Cardiac septum (tissue), 1 donor: ENCODE measurements at places on chromosomes 2 and 18. TPM values are rescaled to one million over a fixed set of nuclear protein-coding genes. Genes with fewer than 3 reads are reported as not detected.

The HOXD4 gene
- 0.70 TPM for total RNA-seq

The CTAGE1 gene
- 0.13 TPM for total RNA-seq

- DNase-seq: no peak
Observed at GRCh38 chr2:51579412-51579811, 547.5 kb upstream of the NRXN1 start.

DNA sequence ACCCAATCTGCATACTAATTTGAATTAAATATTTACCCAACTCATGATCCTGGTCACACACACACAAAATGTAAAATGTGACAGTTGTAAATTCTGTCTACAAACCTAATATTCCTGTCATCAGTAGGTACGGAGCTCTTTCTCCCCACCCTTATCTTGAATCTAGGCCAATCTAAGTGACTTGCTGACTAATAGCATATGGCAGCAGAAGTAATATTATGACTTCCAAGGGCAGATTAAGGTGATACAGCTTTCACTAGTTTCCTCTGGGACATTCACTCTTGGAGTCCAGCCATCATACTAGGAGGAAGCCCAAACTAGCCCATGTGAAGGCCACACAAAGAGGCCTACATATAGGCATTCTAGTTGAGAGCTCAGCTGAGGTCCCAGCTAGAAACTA lies 89.4 kb downstream of the TMEM131 start:
- no peak for DNase-seq

- DNase-seq: no peak
Observed at GRCh38 chr18:43970656-43971055, 693.4 kb upstream of the SYT4 start.

- no peak for DNase-seq
Observed at GRCh38 chr2:120287183-120288015, 34.7 kb downstream of the RALB start.

DNA sequence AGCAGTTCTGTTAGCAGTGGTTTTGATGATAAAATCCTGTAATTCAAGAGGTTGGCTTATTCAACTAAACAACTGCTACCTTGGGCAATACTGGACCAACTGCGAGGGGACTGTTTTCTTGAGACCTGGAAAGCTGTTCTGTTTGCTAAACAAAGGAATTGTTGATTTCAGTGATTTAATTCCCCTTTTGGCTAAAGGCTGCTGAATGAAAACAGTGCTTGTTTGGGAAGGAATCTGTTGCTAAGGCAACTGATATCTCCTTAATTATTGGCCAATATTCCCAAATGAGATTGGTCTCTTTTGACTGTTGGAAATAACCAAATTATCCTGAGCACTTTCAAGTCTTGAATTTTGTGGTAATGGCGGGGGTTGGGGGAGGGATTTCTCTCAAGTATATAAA lies 136.8 kb downstream of the CAMKMT start:
- no peak for DNase-seq

DNA sequence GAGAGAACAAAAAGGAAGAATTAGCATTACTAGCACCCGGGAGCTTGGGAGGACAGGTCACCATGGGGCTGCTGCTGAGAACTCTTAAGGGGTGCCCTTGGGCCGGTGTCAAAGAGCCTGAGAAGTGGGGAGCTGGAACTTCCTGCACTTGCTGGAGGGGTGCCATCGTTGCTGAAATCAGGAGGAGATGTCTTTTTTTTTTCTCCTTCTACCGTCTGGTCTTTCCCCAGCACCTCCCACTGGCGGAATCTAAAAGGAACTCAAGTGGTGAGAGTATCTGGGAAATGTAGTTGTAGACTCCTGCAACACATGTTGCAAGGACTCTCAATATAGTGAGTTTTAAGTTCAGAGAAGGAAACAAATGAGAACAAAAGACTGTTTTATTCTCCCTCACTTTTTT lies 6.1 kb upstream of the AMMECR1L start:
- peak; percentile 4 for DNase-seq

DNA sequence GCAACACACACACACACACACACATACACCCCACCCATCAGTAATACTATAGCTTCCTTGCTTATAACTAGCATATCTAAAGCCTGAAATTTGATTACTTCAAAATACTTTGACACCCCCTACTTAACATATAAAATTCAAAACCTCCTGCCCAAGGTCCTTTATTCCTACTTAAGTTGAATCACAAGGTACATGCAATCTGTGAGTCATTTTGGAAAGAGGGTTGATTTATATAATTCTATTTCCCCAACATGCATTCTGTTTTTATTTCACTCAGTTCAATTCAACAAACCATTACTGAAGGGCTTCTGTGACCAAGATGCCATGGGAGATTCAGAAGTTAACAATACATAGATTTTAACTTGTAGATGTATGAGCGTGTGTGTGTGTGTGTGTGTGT lies 420.7 kb downstream of the METTL4 start:
- no peak for DNase-seq

GRCh38 chr2:174180726-174181236 lies 67.6 kb downstream of the OLA1 start:
- DNase-seq: no peak

DNA sequence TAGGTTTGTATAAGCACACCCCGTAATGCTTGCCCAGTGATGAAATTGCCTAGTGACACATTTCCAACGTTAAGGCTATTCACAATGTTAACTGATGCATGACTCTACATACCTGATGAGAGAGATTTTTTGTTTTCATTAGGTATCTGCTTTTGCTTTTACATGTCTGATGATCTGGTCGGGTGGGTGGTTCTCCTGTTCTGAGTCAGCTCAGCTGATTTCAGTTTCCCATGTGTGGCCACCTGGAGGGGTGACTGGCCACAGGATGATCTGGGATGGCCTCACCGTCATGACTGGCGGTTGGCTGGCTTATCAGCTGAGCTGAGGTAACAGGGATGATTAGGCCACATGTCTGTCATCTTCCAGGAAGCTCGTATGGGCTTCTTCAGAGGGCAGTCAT lies 33.8 kb upstream of the ACYP2 start:
- no peak for DNase-seq

GRCh38 chr18:65269375-65269774 lies 481.4 kb upstream of the CDH7 start:
- no peak for DNase-seq
